ENCODE measurements at places on chromosomes 1 and 21. TPM values are rescaled to one million over a fixed set of nuclear protein-coding genes. Genes with fewer than 3 reads are reported as not detected.

DNA sequence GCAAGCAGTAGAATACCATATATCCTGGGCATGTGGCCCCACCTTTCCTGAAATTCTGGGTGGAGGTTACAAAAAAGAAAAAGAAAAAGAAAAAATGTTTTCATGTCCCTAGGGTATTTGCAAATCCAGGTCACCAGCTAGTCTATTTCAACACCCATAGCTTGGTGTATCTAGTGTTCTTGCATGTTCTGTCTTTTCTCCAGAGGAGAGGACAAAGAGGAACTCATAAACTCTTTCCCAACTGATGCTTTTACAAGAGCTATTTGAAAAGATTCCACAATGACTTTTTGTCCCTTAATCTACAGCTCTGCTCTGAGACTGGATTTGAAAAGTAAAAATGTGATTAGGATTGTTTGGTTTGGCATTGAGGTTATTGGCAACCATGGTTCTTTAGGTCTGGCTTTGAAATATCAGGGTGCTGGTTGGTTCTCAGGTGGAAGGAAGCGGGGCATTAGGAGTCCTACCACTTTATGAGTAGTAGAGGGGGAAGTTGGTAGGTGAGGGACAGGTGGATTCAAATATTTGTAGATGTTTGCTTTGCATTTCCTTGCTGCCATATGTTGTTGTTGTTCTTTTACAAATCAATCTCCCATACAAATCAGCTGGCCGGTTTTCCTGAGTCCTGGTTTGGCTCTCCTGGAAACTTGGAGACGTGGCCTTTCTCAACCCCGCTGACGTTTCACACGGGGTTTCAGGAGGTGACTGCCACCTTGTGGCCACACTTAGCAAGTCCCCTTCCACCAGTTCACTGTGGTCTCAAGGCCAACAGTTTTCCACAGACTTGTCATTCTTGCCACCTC, 126.7 kb upstream of the KIAA0040 start:
- DNase-seq, result peak; percentile 90
- no peaks in the 10 kb centered on the region for H3K36me3 ChIP-seq
- H3K4me3 ChIP-seq, result no peak overlapping the region

Gene PADI2
- 2.8 TPM for total RNA-seq

Gene SCP2
- total RNA-seq, result 97.6 TPM

- DNase-seq, result no peak
- no peaks in the 10 kb centered on the region for H3K36me3 ChIP-seq
- H3K27ac ChIP-seq, result no peak overlapping the region
- no peak overlapping the region for H3K4me3 ChIP-seq
Observed at GRCh38 chr1:237712082-237712481, 178.6 kb downstream of the ZP4 start.

GRCh38 chr1:93567255-93567918, 114.2 kb downstream of the BCAR3 start:
- H3K27ac ChIP-seq, result no peak overlapping the region
- H3K4me1 ChIP-seq, result no peaks in the 10 kb centered on the region
- H3K36me3 ChIP-seq, result peaks cover 93% of the 10 kb centered on the region

- DNase-seq, result no peak
- H3K4me1 ChIP-seq, result peaks cover 15% of the 10 kb centered on the region
- no peaks in the 10 kb centered on the region for H3K36me3 ChIP-seq
- H3K27me3 ChIP-seq, result no peaks in the 10 kb centered on the region
- H3K4me3 ChIP-seq, result no peak overlapping the region
Observed at GRCh38 chr1:163656095-163656759, 334.5 kb downstream of the NUF2 start.

Gene RNF223
- not detected for total RNA-seq

Gene LCK
- total RNA-seq, result 4.4 TPM

- H3K36me3 ChIP-seq, result no peaks in the 10 kb centered on the region
- H3K27ac ChIP-seq, result no peak overlapping the region
- DNase-seq, result no peak
- H3K4me3 ChIP-seq, result no peak overlapping the region
- no peaks in the 10 kb centered on the region for H3K27me3 ChIP-seq
Observed at GRCh38 chr1:230754796-230755195, 7.6 kb downstream of the CAPN9 start.

- H3K36me3 ChIP-seq, result no peaks in the 10 kb centered on the region
- H3K4me3 ChIP-seq, result no peak overlapping the region
- peak; percentile 67 for DNase-seq
- H3K27me3 ChIP-seq, result no peaks in the 10 kb centered on the region
Observed at GRCh38 chr1:110829955-110830553, 42.9 kb upstream of the CD53 start.

Gene CALML6
- total RNA-seq, result 0.75 TPM

DNA sequence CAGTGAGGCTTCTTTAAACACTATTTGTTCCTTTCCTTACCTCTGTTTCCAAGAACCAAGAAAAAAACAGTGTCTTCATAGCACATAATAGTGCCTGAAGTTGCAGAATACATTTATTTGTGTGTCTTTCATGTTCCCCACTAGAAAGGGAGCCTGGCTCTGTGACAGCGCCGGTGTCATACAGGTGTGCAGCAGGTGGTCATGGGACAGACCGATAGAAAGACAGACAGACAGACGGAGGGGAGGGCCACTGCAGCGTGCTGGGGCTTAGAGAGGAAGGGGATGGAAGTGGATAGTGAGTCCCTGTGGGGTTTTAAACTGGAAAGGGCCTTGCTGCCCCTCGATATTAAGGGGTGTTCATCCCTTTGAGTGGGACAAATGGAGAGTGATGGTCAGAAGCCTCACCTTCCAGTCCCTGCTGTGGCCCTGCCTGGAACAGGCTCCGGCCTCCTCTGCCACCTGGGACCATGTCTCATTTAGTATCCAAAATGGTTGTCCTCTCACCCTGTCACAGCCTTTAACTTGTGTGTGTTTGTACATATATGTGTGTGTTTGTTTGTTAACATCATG, 152.9 kb downstream of the PGBD5 start:
- H3K4me1 ChIP-seq, result peaks cover 8% of the 10 kb centered on the region
- no peak overlapping the region for H3K27ac ChIP-seq
- peaks cover 20% of the 10 kb centered on the region for H3K36me3 ChIP-seq
- H3K4me3 ChIP-seq, result no peak overlapping the region
- no peak for DNase-seq

GRCh38 chr1:72111662-72112061, 170.7 kb downstream of the NEGR1 start:
- no peaks in the 10 kb centered on the region for H3K27me3 ChIP-seq
- H3K36me3 ChIP-seq, result no peaks in the 10 kb centered on the region
- H3K4me1 ChIP-seq, result no peaks in the 10 kb centered on the region
- H3K4me3 ChIP-seq, result no peak overlapping the region

- H3K27me3 ChIP-seq, result no peaks in the 10 kb centered on the region
- no peak overlapping the region for H3K27ac ChIP-seq
- H3K4me3 ChIP-seq, result no peak overlapping the region
Observed at GRCh38 chr1:12087797-12088314, 24.8 kb downstream of the TNFRSF8 start.

DNA sequence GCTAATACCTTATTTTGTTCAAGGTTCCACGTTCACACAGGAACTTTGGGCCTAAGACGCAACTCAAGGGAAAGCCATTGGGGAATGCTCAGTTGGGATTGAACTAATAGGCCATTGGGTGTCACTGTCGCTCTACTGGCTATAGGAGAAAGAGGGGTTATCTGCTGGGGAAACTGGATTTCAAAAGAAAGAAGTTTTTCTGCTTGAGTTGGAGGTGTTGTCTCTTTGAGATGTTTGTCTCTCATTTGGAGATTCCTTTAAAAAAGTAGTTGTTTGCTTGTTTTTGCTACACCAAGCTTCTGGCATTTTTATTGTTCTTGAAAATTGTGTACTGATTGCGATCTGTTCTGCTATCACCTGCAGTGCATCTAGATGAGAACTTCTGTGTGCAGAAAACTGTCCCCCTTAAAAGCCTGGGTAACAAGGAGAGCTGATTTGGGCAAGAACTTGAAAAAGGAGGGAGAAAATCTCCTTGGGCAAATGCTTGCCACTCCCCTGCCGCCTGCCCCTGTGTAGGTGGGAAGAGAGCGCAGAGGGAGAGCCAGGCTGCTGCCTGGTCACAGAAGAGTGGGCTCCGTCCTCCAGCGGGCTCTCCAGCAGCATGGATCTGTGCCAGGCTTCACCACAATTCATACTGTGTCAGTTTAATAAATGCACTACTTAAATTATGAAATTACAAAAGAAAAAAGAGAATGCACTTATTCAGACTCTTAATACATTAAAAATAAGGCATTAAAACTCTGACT, 39.9 kb downstream of the PEX14 start:
- peaks cover 5% of the 10 kb centered on the region for H3K4me1 ChIP-seq
- no peak overlapping the region for H3K27ac ChIP-seq
- no peak for DNase-seq
- no peak overlapping the region for H3K4me3 ChIP-seq
- no peaks in the 10 kb centered on the region for H3K36me3 ChIP-seq

Gene SHC1
- total RNA-seq, result 157 TPM

- H3K4me1 ChIP-seq, result peaks cover 4% of the 10 kb centered on the region
- H3K36me3 ChIP-seq, result no peaks in the 10 kb centered on the region
- no peaks in the 10 kb centered on the region for H3K27me3 ChIP-seq
- DNase-seq, result no peak
Observed at GRCh38 chr1:219331424-219331823, 157.7 kb downstream of the LYPLAL1 start.

- H3K36me3 ChIP-seq, result no peaks in the 10 kb centered on the region
- DNase-seq, result no peak
- no peak overlapping the region for H3K27ac ChIP-seq
- no peak overlapping the region for H3K4me3 ChIP-seq
- H3K4me1 ChIP-seq, result no peaks in the 10 kb centered on the region
Observed at GRCh38 chr1:92502247-92502646, 15.5 kb upstream of the GFI1 start.

DNA sequence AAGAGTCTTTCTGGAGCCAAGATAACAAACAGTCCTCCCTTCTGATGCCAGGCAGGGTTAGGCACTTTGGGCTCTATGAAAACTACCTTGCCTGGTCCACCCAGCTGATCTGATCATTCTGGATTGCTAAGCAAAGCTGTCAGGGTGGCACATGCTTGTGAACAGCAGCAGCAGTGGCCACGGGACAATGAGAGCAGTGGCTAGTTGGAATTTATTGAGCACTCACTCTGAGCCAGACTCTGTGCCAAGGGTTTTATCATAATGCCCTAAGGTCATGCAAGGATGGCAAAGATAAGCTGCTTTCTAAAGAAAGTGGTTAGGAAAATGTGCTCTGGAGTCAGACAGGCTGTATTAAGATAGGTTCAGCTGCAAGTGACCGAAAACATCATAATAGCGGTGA, 390.4 kb upstream of the VAMP3 start:
- no peaks in the 10 kb centered on the region for H3K4me1 ChIP-seq
- peak overlapping the region; percentile 95 for H3K27ac ChIP-seq

- no peak overlapping the region for H3K4me3 ChIP-seq
- no peaks in the 10 kb centered on the region for H3K36me3 ChIP-seq
- no peak overlapping the region for H3K27ac ChIP-seq
- H3K4me1 ChIP-seq, result no peaks in the 10 kb centered on the region
Observed at GRCh38 chr1:101748077-101748476, 248.6 kb downstream of the OLFM3 start.

DNA sequence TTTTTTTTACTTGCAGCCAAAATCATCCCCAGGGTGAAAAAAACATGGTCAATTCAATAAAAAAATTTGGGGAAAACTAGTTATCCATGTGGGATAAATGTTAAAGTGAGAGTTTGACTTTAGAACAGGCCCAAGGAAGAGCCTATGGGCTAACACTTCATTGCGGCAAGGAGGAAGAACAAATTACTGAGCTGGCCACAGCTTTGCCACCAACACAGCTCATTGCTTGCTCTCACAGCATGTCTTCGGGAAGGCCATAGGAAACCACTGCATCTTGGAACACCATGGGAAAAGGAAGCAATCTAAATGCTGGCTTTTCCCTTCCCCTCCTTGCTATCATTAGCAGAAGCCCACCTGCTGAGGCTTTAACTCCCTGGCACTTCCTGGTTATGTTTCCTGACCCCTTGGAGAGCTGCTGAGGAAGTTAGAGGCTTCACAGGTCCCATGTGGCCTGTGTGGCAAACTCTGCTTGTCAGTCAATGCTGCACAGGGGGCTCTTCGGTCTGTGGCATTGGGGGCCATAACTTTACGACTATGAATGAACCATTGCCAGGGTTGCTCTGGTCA, 86.0 kb downstream of the SLC25A24 start:
- no peaks in the 10 kb centered on the region for H3K27me3 ChIP-seq
- DNase-seq, result peak; percentile 47
- no peak overlapping the region for H3K27ac ChIP-seq
- no peaks in the 10 kb centered on the region for H3K36me3 ChIP-seq
- no peak overlapping the region for H3K4me3 ChIP-seq

GRCh38 chr1:81954534-81955020, 153.8 kb downstream of the ADGRL2 start:
- H3K4me1 ChIP-seq, result no peaks in the 10 kb centered on the region
- no peak for DNase-seq
- H3K27ac ChIP-seq, result no peak overlapping the region
- peaks cover 53% of the 10 kb centered on the region for H3K36me3 ChIP-seq
- H3K27me3 ChIP-seq, result no peaks in the 10 kb centered on the region

- no peaks in the 10 kb centered on the region for H3K4me1 ChIP-seq
- no peak overlapping the region for H3K4me3 ChIP-seq
- H3K36me3 ChIP-seq, result no peaks in the 10 kb centered on the region
- no peaks in the 10 kb centered on the region for H3K27me3 ChIP-seq
Observed at GRCh38 chr1:96234299-96234698, 487.3 kb upstream of the PTBP2 start.

DNA sequence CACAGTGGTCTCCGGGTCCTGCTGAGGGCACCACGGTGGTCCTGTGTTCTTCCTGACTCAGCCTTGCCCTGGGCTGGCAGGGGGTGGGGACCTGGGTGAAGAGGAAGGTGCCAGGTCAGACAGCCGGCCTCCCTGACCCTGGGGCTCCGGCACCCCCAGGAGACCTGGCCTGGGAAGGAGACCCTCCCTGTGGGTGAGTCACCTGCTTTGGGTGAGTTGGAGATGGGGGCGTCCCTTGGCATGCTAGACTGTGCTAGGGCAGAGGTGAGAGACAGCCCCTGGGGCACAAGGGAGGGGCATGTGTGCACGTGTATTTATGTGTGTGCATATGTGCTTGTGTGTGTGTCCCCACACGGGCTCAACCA, 23.4 kb downstream of the SPSB1 start:
- H3K4me1 ChIP-seq, result peaks cover 36% of the 10 kb centered on the region
- no peak for DNase-seq
- H3K27me3 ChIP-seq, result no peaks in the 10 kb centered on the region
- H3K27ac ChIP-seq, result peak overlapping the region; percentile 4
- peaks cover 3% of the 10 kb centered on the region for H3K36me3 ChIP-seq
- no peak overlapping the region for H3K4me3 ChIP-seq

DNA sequence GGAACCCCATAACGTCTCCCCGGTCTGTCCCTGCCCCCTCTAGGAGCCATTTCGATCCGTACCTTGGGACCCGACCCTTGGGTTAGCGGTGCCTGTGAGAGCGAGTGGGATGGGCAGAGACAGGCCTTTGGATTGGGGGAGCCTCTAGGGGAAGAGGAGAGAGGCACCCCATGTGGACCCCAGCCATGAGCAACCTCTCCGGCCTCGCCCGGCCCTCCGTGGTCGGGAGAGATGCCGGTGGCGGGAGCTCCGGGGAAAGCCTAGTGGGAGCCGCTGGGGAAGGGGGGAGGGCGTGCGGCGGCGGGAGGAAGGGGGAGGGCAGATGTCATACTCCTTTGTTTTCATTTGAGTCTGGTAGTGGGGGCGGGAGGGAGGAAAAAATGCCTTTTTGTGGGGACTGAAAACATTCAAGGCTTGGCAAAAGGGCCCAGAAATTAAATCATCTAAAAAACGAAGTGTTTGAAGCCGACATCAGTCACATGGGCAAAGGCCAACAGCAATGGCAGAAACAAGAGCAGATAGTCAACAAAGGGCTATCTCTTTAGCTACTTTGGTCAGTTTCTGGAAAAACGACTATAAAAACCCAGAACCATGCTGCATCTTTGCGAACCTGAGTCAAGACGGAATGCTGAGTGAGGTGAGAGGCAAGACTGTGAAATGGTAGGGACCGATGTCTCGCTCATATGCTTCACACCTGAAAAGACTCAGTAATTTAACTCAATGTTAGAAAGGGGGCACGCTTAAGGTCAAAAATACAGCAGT, 758 bp downstream of the PTBP2 start:
- no peaks in the 10 kb centered on the region for H3K27me3 ChIP-seq
- peak overlapping the region; percentile 92 for H3K27ac ChIP-seq
- peaks cover 36% of the 10 kb centered on the region for H3K36me3 ChIP-seq

Measured in endodermal cell (in vitro differentiated cells).